Activated T-cell treated with anti-CD3 and anti-CD28 coated beads, Interleukin-2, amount 50 U/mL, for 72 hours (primary cell): ENCODE measurements at places on chromosomes 3 and 15.

GRCh38 chr3:98513091-98513511 is 9.6 kb downstream of the CLDND1 start:
- no peak for DNase-seq

DNA sequence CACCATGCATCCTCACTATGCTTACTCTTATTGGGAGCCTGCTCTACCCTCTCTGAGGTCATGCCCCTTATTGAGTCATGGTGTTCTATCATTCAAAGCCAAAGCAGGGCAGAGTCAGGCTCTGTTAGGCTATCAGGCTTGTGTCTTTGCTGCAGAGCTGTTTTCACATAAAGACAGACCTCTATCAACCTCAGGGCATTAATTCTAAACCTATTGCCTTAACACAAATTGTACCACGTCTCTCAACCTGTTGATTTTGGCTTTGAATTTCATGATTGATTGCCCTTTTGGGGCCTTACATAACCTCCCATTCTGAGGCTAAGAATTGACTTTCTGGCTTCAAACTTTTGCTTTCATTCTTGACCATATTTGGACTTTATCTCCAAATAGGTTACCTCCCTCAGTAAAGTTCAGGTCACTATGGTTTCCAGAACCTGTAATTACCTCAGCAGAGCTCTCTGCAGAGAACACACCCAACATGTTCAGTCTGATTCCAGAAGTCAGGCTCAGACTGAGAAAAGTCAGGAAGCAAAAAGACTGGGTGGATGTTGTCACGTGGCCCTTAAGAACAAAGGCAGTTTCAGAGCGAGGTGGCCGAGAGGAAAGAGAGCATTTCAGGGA is 221.4 kb upstream of the NANOGP8 start:
- DNase-seq: no peak

DNA sequence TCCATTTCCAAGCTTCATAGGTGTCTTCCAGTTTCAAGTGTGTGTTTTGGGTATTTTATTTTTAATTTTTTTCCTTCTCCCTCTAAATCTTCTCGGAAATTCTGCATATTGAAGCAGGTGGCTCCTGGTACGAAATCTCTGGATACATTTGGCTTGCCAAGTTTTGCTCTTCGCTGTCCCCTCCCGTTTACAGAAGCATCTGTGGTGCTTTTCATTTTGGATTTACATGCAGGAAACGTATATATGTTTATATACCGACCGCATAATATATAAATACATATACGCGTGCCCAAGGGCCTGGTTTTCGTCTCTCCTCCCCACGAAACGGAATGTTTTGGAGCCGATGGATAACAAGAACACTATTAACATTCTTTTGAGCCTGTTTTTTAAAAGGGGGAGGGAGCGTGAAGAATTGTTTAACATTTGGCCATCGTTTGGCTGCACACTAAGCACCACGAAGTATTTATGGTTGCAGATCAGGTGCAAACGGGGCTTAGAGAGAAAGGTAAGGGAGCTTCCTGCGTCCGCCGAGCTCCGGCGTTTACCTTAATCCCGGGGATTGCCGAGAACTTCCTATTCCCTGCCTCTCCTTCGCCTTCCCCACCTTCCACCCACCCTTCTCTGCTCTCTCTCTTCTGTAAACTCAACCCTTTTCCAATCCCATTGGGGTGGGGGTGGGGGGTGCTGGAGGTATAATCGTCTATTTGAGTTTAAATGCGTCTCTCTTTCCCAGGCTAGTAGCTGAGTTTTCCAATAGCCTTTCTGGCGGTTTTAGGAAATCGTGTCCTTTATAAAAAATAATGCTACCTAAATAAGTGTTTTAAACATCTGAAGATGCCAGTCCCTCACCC is 1.1 kb upstream of the NLGN1 start:
- no peak for DNase-seq

GRCh38 chr3:42451116-42451515 is 40.7 kb upstream of the LYZL4 start:
- DNase-seq: no peak

DNA sequence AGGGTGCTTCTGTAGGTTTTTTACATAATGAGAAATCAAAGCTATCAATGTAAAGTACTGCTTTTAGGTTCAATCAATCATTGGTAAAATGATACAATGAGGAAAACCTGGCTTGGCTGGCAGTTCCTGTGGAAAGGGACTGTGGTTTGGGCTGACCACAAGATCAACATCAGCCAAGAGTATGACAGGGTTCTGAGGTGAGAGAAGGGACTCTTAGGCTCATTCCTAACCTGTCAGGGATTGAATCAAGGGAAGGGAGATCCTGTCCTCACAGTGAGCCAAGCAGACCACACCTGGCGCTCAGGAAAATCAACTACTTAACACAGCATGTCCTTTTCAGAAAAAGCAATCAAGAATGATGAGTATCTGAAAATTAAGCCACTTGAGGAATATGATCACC is 111.1 kb downstream of the MAGI1 start:
- no peak for DNase-seq

DNA sequence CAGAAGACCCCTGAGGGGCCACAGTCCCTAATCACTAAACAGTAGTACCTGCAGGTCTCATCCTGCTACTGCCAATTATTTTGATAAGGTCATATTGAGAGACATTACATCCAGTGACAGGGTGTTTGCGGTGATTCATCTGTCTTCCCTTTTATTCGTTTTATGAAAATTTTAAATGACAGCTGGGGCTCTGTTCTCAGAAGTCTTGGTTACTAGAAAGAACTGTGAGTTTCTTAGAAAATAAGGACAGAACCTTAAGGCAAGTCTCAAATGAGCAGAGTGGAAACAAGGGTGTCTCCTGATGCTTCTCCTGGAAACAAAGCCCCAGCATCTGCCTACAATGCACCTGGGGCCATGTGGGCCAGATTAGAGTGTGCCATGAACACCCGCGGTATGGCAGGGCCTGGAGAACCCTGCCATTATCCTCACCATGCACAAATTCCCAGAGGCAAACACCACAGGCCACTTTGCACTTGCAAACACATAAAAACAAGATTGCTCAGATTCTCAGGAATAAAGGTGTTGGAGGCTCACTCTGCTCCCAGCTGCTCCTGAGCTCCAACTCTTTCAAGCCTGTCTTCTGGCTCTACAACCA is 66.3 kb upstream of the IQSEC1 start:
- no peak for DNase-seq

GRCh38 chr3:58355179-58355578 is 22.5 kb downstream of the PXK start:
- DNase-seq: no peak

- no peak for DNase-seq
Observed at GRCh38 chr3:188169830-188170455, 16.0 kb downstream of the LPP start.

GRCh38 chr15:35182841-35183479 is 97.9 kb upstream of the NANOGP8 start:
- DNase-seq: no peak

DNA sequence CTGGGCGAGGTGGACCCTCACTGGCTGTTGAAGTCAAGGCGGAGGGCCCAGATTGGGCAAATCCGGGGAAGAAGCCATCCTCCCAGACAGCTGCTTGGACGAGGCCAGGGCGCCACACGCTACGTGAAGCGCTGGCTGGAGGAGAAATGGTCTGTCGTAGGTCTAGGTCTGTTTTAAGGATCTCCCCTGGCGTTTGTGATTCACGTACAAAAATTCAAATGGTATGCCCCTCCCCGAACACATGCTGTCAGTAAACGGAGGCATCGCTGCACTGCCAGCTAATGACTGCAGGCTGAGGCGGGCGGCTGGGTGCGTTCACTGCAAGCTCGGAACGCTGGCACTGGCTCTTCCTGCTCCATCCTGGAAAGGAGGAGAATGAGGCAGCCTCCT is 69.9 kb downstream of the EPHB3 start:
- DNase-seq: no peak

- peak; percentile 50 for DNase-seq
Observed at GRCh38 chr15:89329329-89330084, 5.1 kb downstream of the POLG start.

DNA sequence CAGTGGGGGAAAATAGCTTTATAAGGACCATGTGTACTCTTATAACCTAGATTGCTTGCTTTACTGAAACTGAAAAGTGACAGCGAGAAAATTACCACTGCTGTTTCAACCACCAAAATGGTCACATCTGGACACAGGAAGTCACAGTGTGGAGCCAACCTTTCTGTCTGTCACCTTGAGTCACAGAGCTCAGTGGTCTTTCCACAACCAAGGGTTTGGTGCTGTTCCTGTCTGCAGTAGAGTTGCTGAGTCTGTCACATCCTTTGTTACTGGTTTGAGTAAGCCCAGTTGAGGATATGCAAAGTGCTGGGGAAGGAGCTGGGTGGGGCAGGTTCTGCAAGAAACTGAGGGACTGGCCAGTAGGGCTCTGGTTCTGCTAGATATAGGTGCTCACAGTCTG is 139.1 kb upstream of the EIF1B start:
- DNase-seq: no peak

DNA sequence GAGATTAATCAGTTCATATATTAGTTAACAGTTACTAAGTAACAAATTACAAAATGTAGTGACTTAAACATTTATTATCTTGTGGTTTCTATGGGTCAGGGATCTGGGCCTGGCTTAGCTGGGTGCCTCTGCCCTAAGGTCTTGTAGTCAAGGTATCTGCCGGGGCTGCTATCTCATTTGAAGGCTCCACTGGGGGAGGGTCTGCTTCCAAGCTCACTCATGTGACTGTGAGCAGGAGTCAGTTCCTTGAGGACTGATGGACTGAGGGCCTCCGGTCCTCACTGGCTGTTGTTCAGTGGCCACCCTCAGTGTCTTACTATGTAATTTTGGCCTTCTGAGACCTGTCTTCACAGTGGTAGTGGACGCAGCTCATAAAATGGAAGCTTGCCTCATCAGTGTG is 135.9 kb upstream of the PLXNA1 start:
- DNase-seq: no peak

DNA sequence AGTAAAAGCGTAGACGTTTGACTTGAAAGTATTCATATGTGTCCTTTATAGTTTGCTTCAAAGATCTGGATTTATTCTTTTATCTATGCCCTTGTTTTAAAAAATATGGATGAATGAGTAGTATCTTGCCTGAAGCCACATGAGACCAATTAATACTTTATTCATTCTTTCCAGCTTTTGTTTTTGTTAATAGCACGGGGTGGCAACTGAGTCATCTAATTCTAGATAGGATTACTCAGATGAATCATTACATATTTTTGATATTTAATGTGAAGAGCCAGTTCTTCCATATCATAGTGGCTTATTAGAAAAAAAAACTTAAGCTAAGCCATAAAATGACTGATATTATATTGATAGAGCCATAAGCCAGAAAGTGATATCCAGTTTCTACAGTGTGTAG is 121.9 kb downstream of the BBX start:
- DNase-seq: no peak

GRCh38 chr3:158360756-158361448 is 210.1 kb upstream of the MLF1 start:
- no peak for DNase-seq
